ENCODE measurements at places on chromosomes 5 and 9.

DNA sequence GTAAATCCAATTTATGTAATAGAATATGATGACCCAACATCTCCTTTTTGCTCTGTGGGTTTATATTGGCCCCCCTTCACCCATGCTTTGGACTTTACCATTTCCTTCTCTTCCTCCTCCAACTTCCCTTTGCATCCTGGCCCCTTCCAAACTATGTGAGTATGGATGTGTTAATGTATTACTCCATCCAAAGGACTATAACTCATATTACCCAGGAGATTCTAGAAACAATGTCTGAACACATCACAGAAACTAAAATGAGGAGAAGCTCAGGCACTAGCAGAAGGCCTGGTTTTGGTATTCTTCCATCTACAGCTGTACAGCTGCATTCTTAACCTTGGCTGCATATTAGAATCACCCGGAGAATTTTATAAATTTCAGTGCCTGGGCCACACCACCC, 110.7 kb downstream of the PDE4D start:
- DNase-seq, result no peak

GRCh38 chr5:155935723-155936122, 391.2 kb upstream of the SGCD start:
- DNase-seq, result no peak

DNA sequence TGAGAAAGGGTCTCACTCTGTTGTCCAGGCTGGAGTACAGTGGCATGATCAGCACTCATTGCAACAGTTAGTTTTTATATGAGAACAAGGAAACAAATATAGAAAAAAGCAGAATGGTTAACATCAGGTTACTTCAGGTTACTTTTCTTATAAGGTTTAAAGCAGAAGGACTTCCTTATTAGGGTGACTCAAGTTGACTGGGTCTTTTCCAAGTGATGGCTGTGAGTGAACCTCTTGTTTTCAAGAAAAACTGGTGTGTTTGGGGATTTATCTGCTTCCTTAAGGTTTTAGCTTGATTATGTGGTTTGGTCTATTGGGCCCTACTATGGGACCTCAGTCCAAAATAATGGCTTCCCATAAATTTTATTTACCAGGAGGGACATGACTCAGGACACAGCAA, 99.2 kb downstream of the ARRDC3 start:
- no peak for DNase-seq

GRCh38 chr9:103700195-103700962, 393.7 kb upstream of the SMC2 start:
- no peak for DNase-seq

- no peak for DNase-seq
Measured at GRCh38 chr9:68538200-68538599, 2.5 kb downstream of the TMEM252 start.

DNA sequence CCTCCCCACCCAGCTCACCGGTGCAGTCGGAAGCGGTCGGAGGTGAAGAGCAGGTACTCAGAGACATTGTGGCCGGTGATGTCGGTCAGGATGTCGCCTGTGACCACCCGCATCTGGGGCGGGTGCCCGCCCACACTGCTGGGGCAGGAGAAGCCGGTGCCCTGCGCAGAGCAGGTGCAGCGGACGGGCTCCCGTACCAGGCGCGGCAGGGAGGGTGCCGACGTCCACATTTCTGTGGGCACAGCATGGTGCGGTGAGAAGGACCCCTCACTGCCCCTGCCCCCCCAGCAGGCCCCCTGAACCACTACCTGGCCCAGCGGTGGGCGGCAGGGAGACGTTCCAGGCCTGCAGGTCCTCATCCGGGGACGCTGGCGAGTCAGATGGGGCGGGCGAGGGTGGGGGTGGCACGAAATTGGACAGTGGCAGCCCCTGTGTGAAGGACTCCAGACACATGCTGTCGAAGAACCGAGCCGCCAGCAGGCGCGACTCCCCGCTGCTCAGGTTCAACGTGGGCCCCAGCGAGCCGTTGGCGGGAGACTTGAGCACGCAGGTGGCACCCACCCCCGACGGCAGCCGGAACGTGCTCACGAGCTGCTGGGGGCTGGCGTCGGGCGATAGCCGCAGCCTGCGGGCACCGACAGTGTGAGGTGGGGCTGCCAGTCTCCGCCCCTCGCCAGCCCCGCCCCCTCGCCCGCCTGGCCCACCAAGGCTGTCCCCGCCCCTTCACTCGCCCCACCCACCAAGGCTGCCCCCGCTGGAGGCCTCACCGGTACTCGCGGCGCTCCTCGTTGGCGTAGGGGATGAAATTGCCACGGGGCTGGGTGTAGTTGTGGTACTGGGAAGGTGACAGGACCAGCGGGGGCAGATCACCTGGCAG, 15.1 kb downstream of the ABCA2 start:
- no peak for DNase-seq

GRCh38 chr5:14660833-14661232, 3.7 kb upstream of the OTULIN start:
- no peak for DNase-seq

- peak; percentile 36 for DNase-seq
Measured at GRCh38 chr5:172479034-172479783, 24.9 kb upstream of the SH3PXD2B start.

DNA sequence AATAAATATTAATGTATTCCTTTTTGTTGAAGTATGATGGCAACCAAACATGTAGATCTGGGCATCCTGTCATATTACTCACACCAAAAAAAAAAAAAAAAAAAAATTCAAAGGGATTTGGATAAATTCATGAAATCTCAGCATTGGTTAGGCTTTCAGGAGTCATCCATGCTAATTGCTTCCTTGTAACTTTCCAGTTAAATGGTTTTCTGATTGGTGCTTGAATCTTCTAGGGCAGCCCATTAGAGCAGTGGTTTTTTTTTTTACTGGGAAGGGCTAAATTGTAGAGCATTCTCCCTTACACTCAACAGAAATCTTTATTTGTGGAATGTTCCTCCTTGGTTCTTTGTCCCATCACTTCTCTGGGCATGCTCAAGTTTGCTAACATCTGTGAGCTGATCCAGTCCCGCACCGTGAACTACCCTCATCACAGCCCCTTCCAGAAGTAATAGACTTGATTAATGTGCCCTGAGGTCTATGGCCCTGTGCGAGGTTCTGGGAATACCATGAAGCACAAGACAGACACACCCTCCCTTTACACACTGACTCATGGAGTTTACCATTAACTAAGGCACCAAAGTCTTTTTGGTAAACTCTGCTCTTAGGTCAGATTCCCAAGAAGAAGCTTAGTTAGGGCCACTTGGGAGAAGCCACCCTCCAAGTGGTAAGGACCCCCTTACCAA, 56.0 kb downstream of the RGS3 start:
- no peak for DNase-seq

DNA sequence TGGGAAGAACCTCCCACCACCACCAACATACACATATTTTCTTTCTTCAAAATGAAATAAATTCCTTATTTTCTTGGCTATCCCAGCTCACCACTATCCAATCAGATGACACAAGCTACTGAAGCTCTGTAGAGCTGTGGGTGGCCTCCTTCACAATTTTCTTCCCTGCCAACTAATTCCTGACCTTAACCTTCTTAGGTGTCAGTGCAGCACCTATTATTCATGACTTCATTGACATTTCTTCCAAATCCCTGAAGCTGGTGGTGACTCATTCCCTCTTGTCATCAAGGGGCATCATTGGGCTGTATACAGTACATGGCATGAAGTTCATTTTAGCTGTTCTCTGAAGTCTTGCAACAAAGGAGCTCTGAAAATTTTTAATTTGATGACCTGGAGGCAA, 42.0 kb upstream of the ADRA1B start:
- no peak for DNase-seq

- DNase-seq, result no peak
Measured at GRCh38 chr5:177176175-177176711, 42.7 kb downstream of the NSD1 start.

DNA sequence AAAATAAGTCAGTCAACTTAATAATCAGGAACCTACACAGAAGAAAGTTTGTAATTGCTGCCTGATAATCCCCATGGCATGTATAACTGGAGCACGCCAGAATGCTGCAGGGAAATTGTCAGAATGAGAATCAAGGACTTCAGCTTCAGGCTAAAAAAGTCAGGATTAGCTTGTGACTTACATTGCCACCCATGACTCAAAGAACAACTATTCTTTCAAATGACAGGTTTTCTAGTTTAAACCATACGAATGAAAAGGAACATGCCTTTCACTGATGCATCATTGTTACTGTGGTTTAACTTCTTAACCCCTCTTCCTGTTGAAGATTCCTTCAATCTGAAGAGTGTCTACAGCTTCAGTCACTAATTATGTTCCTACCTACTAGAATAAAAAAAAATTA, 112.4 kb downstream of the ISL1 start:
- no peak for DNase-seq

GRCh38 chr5:32027717-32028458, 146.2 kb downstream of the GOLPH3 start:
- DNase-seq, result no peak

DNA sequence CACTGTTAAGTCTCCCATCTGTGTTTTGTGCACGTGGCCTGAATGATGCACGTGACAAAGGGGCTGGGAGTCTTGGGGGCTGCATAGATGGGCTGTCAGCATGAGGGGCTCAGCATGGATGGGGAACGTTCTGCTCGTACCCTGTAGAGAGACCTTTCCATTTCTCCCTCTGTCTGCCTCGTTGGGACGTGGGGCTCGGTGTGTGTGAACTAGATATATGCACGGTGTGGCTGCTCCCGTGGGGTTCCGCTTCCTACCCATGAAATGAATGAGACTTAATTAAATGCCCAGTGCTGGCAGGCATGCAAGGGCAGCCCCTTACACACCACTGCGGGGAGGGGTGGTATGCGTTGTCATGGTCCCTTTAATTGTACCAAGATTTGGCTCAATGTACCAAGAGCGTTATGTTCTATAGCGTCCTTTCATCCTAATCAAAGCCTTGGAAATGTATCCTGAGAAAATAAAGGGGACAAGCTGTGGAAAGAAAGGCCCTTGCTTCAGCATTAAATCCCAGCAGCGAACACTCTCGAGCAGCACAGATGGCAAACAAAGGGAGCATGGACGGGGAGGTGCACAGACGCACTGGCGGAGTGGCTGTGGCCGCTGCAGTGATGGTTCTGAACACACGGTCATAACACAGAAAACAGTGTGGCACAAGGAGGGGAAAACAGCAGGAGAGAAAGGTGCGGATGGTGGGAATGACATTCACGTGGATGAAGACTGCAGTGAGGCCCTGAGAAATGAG, 66.8 kb downstream of the RASGEF1C start:
- DNase-seq, result no peak

DNA sequence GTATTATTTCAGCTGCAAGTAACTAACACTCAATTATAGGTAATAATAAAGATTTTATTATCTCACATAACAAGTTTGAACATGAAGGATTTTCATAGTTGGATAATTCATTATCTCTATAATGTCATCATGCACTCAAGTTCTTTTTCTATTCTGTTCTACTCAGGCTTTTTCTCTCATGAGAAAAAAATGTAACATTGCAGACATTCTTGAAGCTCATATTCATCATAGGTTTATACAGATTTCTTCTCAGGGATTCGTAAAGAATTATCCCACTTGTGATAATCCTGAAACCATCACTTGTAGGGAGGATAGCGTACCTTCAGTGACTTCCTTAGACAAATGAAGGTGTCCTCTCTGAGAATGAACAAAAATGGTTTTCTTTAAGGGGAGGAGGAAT, 150.3 kb downstream of the XRCC4 start:
- no peak for DNase-seq

GRCh38 chr9:86944796-86945727, 2.2 kb downstream of the GAS1 start:
- DNase-seq, result no peak

DNA sequence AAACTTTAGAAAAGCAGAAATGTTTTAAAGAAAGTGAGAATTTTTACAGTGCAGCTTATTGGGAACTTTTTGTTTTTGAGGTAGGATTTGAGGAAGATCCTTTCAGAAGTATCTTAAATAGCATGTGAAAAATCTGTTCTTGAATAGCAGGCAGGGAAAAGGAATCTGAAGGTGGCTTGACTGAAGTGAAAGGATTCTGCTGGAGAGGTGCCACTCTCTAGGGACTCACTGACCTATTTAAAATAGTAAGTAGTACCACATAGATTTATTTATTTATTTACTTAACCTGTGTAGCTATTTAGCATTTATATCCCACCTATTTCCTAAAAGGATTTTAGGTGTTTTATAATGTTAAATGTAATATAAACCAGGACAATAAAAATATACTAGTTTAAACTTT, 69.1 kb downstream of the NIPBL start:
- DNase-seq, result no peak

- DNase-seq, result no peak
Measured at GRCh38 chr5:51397996-51398395, 14.7 kb downstream of the ISL1 start.

GRCh38 chr5:36407396-36407795, 105.7 kb upstream of the RANBP3L start:
- DNase-seq, result no peak

DNA sequence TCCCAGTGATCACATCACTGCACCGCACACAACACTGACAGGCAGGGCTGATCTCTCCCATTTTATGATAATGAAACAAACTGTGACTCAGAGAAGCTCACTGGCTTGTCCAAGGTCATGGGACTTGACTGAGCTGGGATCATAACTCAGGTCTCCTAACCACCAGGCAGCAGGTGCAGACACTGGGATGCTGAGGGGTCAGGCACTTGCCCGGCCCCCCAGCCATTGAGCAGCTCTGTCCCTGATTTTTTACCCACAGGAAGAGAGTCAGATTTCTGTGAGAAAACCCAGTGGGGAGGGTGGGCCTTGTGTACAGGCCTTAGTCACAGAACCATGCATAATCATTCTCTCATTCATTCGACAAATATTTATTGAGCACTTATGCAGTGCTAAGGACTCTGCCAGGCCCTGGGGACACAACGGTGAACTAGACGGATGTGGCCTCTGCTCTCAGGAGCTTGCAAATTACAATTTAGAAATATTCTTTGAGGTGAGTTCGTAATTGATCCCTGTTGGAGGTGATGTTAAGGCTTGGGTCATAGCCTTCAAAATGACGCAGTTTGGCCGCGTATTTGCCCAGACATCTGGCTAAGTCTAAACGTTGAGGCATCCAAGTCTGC, 54.5 kb upstream of the TGFBR1 start:
- no peak for DNase-seq

DNA sequence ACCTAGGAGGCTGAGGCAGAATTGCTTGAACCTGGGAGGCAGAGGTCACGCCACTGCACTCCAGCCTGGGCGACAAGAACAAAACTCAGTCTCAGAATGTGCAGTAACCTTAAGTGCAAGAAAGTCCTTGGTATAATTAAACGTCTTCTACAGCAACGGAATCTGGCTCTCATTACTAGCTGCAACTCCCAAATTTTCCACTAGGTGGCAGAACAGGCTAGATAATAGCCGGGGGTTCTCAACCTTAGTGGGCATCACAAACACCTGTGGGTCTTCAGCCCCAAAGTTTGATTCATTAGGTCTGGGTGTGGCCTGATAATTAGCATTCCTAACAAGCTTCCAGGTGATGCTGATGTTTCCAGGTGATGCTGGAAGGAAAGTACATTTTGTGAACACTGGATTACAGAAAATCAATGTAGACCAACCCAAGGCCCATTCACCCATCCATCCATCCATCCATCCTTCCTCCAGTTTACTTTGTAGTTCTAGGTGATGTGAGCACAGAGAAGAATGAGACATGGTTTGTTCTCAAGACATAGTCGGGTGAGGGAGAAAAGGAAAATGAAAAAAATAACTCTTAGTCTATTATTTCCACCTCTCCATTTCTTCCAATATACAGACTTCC, 37.3 kb downstream of the FBXW2 start:
- peak; percentile 74 for DNase-seq

GRCh38 chr5:96280946-96281393, 152.1 kb downstream of the PCSK1 start:
- no peak for DNase-seq

- no peak for DNase-seq
Measured at GRCh38 chr5:149265597-149265996, 6.1 kb upstream of the AFAP1L1 start.

GRCh38 chr9:118567861-118568260, 801.4 kb downstream of the BRINP1 start:
- no peak for DNase-seq

Measured in effector memory CD8-positive, alpha-beta T cell (primary cell).